Endothelial cell (in vitro differentiated cells): ENCODE measurements at places on chromosomes 3 and 15. TPM values are rescaled to one million over a fixed set of nuclear protein-coding genes. Genes with fewer than 3 reads are reported as not detected.

The SEMA7A gene
- 41.4 TPM for total RNA-seq

The GASK1A gene
- 0.72 TPM for total RNA-seq

The SMCO1 gene
- total RNA-seq, result not detected

The ACTC1 gene
- 4.2 TPM for total RNA-seq

The PRICKLE2 gene
- 5.3 TPM for total RNA-seq

The ANKUB1 gene
- not detected for total RNA-seq
